GM12891 (cell line): ENCODE measurements at places on chromosomes 11 and 22.
A peak's percentile ranks its signal among the peaks of the same experiment; 100 is the strongest.

GRCh38 chr11:135019899-135020298, 607.9 kb upstream of the B3GAT1 start:
- DNase-seq: no peak

DNA sequence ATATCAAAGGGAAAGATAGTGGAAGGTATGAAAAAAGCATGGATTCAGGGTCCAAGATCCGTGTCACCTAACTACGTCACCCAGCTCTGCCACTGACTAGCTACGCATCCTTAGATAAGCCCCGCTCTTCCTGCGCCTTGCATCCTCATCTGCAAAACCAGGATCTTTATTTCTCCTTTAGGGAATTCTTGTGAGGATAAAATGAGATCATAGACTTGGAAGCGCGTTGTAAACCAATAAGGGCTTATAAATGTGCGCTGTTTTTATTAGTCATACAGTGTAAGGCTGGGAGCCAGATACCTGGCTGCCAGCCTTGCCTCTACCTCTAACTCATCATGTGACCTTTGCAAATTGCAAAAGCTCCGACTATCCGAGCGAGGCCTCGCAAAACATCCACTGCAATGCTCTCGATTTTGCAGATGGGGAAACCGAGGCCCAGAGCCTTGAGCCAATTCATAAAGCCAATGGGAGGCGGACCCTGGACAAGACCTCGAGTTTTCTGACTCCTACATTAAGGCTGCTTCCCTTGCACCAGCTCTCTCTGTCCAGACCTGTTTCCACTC, 753 bp downstream of the PRPF19 start:
- no peak for DNase-seq

DNA sequence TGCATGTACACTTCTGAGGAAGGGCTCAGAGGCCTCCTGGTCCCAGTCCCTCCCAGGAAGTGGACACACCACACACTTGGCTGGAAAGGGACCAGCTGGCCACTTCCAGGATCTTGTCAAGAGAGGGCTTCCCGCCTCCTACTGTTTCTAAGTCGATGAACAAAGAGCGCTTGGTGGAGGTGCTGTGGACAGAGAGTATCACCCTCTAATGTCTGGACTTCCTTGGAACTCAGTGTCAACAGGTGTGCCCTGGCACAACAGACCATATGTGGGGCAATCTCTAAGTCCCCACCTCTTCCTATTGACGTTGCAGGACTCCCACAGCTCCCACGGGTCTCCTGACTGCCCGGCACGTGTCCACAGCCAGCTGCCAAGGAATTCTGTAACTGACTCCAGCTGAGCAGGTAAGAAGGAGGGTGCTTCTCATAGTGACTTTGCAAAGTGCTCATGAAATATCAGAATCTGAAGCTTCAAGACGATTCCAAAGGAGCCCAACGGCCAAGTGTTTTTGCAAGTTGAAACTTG, 16.1 kb downstream of the POU2AF1 start:
- no peak for DNase-seq

- no peak for DNase-seq
These were observed 3.6 kb upstream of the MDK start for GRCh38 chr11:46377831-46378230.

DNA sequence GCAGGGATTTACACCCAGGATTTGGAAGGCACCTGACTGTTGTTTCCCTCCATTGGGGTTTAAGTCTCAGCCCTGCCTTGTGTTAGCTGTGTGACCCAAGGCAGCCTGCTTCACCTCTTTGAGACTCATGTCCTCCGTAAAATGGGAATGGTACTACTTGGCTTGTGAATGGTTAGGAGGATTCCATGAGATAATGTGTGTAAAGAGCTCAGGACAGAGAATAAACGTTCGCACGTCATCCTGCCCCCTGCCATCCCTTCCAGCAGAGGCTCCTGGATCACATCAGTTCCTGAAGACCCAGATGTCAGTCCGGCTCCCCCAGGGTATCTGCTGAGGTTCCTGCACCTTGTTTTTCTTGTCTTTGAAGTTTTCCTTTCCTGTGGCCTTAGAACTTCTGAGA, 16.8 kb upstream of the ACCSL start:
- no peak for DNase-seq

DNA sequence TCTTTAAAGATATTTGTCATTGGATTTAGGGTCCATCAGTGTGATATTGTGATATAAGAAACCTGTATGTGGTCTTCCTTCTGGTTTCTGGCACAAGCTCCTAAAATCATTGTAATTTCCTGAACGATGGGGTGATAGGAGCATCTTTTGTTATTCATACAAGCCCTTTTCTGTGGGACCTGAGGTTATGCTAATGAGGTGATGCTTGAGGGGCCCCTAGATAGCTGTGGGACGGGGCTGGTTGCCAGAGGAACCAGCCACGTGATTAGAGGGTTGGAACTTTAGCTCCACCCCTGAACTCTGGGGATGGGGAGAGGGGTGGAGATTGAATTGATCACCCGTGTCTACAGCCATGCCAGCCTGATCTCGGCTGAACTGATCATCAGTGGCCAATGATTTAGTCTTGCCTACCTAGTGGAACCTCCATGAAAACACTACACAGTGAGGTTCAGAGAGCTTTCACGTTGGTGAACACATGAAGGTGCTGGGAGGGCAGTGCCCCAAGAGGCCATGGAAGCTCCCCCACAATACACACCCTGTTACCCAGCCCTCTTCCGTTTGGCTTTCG, 62.8 kb downstream of the BCR start:
- peak; percentile 56 for DNase-seq

DNA sequence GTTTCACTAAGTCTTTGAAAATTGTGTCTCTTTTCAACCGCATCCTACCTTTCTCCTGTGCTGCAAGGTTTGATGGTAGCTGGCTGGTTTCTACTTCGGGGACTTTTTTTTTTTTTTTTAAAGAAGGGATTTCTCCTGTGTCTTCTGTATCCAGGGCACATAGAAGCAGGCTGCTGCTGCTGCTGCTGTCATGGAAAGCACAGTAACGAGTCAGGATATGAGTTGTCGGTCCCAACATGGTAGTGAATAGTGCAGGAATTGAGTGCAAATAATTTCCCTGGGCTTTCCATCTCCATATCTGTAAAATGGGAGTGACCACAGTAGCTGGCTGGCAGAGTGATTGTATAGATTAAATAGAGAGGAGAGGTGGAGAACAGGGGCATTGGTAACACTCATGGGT, 118.3 kb upstream of the NAV2 start:
- DNase-seq: no peak

DNA sequence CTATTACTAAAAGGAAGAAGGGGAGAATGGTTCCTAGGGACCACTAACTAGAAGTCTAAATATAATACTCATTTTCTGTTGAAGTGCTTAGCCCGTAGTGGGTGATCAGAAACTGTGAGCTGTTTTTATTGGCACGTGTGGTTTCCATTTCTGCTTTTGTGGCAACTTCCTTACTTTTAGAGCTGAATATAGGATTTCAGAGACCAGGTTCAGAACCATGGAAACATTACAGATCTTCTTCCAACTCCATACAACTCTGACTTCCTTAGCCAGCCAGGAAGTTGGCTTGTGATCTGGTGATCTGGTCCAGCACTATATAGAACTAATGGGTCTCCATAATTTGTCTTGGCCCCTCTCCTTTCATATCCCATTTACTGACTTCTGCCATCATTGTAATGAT, 2.6 kb upstream of the ME3 start:
- DNase-seq: no peak

- no peak for DNase-seq
These were observed 258.8 kb downstream of the SOX6 start for GRCh38 chr11:16097543-16097942.

- no peak for DNase-seq
These were observed 27.4 kb downstream of the FBLN1 start for GRCh38 chr22:45529971-45530575.

DNA sequence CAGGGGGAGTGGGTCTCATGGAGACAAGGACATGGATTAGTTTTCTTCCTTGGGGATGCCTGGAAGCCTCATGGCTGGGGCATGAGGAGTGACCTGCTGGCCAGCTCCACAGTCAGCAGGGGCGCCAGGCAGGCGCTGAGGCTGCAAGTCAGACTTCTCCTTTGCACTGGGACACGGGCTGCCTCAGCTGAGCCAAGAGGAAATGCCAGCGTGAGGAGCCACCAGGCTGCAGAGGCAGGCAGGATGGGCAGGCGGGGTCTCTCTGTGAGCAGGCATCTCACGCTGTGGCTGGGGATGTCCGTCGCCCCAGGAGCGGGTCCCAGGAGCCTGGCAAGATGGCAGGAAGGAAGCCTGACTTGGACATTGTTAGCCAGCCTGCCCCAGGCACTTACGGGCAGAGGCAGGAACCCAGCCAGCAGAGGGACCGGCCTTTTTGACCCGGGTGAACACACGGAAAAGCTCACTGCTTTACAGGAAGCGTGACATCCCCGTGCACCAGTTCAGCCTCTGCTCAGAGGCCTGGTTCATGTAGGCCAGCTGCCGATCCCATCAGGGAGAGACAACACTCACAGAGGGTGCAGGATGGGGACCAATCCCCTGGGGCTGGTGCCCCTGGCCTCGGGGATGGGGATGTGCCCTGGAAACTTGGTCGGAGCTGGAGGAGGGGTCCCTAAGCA, 10.2 kb downstream of the GNB1L start:
- DNase-seq: no peak

- DNase-seq: no peak
These were observed 29.4 kb downstream of the AMBRA1 start for GRCh38 chr11:46564459-46564858.
